ENCODE measurements at places on chromosomes 12 and 14.

DNA sequence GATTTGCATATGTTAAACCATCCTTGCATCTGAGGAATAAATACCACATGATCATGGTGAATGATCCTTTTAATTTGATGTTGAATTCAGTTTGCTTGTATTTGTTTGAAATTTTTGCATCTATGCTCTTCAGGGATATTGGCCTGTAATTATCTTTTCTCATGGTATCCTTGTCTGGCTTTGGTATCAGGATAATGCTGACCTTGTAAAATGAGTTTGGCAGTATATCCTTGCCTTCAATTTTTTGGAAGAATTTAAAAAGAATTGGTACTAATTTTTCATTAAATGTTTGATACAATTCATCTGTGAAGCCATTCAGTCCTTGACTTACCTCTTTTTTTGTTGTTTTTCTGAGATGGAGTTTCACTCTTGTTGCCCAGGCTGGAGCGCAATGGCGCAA, 85.2 kb downstream of the E2F7 start:
- DNase-seq: no peak

DNA sequence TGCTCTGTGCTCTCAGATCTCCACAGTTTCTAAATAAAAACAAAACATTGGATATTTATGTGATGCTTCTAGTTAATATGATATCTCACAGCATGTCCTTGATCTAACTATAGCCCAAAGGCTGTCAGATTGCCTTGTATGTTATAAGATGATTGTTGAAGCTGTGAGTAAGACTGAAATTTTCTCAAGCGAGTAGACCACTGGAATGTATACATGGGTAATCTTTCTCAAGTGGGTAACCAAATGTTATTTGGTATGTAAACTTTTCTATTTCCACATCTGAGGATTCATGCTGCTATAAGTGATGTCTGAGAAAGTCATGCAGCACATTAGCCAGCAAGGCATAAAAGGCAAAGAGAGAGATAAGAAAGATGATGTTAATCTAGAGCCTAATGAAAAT, 886.7 kb downstream of the NRXN3 start:
- DNase-seq: no peak

DNA sequence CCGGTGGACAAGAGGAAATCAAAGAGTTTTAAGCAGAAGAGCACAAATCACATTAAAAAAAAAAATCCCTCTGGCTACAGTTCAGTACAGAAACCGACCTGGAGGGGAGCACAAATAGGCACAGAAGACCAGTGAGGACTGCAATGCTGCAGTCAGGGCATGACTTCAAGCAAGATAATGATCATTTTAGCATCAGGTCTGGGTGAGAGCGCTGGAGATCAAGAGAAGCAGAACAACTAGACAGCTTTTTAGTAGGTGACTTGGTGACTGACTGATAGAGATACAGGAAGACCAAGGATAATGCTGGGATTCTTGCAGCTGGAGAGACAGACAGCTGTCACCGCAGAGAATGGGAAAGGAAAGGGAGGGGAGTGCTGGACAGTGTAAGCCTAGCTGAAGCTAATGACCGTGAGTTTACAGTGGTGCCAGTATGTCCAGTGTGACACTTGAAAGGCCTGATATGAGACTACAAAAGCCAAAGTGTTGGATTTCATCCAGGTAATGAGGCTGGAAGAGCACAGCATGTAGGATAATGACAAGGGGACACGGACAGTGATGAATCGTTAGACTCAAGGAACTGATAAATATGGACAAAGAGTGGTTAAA, 5.6 kb downstream of the NFYB start:
- no peak for DNase-seq

GRCh38 chr14:101781240-101782061, 19.9 kb downstream of the PPP2R5C start:
- peak; percentile 67 for DNase-seq

DNA sequence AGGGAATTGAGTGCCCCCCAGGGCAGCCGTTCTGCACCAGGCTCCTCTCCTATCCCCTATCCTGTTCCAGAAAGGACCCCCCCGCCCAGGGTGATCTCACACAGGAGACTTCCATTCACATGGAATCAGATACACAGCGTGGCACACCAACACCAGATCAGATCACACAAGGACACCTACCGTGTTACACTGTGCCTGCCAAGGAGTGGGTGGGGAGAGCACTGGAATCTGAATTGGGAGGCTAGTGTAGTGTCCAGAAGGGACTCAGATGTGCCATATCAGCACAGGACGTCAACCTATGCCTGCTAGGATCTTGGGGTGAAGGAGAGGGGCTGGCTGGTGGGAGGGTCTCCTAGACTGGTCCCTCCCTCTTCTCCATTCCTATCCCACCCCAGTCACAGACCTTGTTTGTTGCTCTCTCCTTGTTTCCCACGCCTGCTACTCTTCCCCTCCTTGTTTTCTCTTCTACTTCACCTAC, 2.3 kb downstream of the PTMS start:
- DNase-seq: no peak

GRCh38 chr12:45540661-45541341, 188.7 kb upstream of the ARID2 start:
- DNase-seq: no peak

DNA sequence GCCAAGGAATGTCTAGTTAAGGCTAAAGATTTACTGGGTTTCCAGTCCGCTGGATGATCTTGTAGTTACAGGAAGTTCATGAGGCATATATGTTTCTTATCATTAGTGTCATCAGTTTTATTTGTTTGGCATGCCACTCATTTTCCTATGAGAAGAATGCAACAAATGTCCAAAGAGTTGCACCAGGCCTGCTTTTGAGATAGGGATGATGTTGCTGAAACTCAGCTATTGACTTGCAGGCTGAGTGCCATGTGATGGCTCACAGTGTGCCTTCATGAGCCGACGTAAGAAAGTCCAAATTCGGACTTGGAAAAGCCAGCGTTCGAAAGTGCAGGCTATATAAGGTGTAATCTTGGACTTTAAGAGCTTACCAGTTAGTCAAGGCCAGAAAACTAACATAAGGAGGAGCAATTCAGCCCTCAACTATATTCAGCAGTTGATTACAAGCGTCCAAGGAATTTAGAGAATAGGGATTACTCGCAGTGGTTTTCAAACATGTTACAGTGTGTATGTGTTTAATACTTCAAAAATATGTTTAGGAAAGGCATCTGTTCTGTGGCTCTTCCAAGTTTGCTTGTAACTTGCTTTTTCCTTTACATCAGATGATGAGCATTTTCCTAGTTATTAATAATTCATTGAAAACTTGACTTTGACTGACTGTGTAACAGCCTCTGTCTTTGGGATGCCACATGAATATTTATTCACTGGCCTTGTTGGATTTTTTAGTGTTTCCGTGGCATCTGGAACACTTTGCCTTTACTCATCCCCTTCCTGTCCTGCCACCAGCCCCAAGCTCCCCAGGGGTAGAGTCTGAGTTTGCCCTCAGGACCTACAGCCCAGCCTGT, 101.3 kb downstream of the LGMN start:
- no peak for DNase-seq

GRCh38 chr12:110465024-110465423, 3.0 kb downstream of the GPN3 start:
- no peak for DNase-seq

DNA sequence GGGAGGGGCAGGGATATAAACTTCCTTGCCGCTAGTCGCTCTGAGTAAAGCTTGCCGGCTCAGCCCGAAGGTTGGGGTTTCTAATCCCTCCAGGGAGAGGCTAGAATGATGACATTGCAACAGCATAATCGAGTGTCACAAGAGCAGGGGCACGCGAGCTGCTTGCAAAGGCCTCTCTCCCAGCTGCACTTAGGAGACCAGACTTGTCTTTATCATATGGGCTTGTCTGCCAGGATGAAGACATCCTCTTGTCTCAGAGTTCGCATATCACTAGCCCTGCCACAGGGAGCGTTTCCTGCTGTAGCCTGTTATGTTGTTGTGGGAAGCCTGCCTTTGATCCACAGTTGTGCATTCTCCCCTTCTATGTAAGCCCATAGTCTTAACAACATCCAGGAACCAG, 180.0 kb downstream of the ESR2 start:
- DNase-seq: peak; percentile 55

DNA sequence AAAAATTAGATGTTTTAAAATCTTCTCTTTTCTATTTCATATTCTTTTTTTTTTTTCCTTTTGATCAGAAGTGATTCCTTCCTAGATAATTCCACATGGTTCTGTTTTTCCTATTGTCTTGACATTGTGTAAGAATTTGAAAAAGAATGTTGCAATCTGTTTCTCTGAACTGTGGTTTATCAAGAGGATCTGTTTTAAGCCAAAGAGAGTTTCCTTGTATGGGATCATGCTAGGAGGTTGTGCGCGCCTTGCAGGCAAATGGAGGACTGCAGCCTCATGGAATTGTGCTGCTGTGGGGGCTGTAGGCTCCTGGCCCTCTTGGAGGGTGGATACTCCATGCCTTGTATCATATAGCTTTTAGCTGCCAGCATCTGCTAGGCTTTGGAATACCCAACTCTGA, 43.3 kb upstream of the MBIP start:
- no peak for DNase-seq

DNA sequence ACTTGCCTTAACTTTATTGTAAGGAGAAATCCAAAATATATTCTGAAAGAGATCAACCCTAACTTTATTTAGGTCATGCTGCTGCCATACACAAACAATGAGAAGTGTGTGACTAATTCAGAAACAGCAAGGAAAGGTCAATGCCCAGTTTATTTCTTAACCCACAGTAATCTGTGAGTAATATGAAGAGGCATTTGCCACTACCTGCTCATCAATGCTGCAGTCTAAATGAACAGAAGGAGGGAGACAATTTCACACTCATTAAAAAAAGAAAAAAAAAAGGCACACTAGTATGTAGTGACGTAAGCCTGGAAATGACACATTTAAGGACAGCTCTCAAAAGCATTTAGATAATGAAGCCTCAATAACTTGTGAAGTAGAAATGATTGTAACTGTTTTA, 90.5 kb upstream of the FOXN3 start:
- DNase-seq: no peak

- no peak for DNase-seq
Measured at GRCh38 chr14:42140001-42140400, 533.3 kb downstream of the LRFN5 start.

DNA sequence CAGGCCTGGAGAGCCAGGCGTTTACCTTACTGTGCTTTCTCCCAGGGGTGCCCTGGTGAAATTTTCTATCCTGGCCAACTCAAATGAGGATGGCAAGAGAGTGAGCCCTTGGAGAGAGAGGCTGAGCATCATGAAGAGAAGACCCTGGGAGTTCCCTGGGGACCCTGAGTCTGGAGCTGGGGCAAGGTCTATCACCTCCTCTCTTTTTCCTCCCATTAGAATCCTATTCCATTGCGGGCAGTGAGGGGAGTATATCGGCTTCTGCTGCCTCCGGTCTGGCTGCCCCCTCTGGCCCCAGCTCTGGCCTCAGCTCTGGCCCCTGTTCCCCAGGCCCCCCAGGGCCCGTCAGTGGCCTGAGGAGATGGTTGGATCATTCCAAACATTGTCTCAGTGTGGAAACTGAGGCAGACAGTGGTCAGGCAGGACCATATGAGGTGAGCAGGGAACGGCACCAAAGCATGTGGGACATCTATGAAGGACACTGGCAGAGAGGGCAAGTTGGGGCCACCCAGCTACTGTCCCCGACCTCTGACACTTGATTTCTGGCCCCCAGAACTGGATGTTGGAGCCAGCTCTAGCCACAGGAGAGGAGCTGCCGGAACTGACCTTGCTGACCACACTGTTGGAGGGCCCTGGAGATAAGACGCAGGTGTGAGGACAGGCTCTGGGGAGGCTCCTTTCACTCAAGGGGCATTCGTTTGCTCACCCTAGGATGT, 1.6 kb downstream of the ARHGEF25 start:
- DNase-seq: peak; percentile 45

DNA sequence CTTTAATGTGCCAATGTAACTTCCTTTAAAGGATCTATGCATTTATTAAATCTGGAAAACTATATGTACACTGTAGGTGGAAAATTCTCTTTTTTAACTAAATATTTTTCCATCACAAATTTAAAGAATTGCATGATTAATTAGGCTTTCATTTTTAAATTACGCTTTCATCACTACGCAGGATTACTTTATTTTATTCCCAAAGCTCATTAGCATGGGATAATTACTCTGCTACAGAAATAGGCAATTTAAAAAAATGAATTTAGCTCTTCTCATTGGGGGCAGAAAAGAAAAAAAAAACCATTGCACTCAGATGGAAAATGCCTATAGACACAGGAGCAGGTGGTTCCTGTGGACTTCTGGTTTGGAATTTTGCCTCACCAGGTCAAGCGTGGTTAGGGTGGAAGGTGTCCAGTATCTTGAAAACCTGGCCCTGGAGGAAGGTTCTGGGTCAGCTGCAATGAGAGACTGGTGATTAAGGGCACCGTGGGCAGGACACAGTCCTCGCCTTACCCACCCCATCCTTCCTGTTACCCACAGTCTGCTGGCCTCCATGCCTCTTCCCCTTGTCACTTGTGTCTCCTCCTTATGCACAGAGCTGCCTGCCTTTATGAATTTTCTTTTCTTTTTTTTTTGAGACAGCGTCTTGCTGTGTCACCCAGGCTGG, 17.3 kb upstream of the RIN3 start:
- no peak for DNase-seq

DNA sequence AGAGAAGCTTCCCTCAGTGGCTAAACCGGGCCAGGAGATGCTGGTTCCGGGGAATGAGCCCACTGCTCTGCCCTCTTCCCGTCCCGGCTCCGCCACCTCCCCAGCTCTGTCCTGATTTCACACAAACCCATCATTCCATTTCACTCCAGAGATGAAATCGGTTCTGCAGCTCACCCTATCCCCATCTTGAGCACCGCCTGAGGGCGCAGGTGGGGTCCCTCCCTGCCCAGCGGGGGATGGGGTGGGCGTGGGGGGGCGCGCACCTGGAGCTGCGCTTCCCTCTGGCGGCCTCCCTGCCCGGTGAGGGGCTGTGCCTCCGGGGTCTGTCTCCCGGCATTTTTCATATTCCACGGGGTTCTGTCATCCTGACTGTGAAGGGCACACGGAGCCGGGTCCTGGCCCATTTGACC, 44.7 kb downstream of the NOC4L start:
- no peak for DNase-seq

DNA sequence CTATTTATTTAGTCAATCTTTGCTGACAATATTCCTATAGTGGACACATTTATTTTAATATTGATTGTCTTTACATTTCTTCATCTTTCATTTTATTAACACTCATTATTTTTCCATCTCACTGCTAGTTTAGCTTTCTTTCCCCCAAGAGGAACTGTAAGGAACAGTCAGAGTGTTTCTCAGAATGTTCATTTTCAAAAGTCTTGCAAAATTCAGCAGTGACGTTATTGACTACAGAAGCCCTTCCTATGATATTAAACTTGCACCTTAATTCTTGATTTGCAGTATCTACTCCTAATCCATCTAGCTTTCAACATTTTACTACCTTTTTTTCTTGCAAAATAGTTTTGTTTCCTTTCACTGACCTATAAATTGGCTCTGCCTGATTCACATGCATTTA, 13.0 kb downstream of the CLEC2B start:
- DNase-seq: no peak

GRCh38 chr12:54428050-54429013, 9.3 kb upstream of the ITGA5 start:
- DNase-seq: peak; percentile 73

- no peak for DNase-seq
Measured at GRCh38 chr14:63512861-63513260, 30.3 kb downstream of the PPP2R5E start.

Measured in endodermal cell (in vitro differentiated cells).